Esophagus muscularis mucosa (tissue), 4 donors: ENCODE measurements at places on chromosomes 2 and 18. TPM values are rescaled to one million over a fixed set of nuclear protein-coding genes. Genes with fewer than 3 reads are reported as not detected.
A peak's percentile ranks its signal among the peaks of the same experiment; 100 is the strongest.

DNA sequence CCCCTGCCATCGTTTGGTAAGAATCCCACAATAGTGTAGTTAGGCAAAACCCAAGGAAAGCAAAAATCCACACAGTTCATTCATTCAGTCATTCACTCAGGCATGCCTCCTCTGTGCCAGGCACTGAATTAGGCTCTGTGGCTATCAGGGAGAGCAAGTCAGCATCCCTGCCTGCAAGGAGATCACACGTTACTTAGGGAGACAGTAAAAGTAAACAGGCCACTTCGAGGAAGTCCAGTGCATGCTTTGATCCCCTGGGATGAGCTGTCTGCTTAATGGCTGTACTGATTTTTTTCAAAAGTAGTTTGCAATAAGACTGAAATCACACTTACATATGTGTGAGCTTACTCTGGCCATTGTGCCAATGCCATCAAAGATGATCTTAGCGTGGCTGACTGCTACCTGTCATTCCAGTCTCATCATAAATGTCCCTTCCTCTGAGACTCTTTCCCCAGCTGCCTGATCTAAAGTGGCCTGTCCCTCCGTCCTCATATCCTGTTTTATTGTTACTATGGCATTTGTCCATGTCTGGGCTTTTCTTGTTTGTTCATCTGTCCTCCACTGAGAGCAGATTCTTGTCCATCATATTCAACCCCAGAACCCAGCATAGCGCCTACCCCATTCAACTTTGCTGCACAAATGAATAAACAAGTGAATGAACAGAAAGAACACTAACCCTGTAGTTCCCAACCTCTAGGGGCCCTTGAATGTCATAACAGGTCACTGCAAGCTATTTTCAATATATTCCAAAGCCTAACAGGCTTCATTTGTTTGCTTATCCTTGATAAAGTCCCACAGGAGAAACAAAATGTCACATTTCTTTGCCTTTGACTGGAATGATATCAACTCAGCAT is 84.1 kb downstream of the GALNT14 start:
- no peak for DNase-seq

GRCh38 chr18:323253-323622 is 55.4 kb upstream of the THOC1 start:
- DNase-seq, result no peak

DNA sequence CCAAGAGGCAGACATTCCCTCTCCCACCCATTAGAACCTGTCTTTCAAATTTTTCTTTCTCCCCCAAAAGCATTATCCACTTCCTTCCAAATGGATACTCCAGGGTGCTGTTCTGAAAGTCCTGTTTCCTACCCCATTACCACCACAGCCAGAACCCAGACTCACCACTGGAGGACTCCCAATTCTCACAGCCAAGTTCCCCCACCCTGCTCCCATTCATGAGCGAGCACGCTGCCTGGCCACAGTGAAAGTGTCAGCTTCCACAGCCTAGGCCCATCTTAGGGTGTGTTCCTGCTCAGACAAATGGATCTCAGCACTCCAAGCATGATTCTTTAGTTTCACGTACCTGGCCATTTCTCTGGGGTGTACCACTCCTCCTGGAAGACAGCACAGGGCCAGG is 3.8 kb upstream of the ANKRD53 start:
- DNase-seq, result peak; percentile 55

- DNase-seq, result no peak
Observed at GRCh38 chr18:22570492-22570891, 152.8 kb upstream of the CTAGE1 start.

DNA sequence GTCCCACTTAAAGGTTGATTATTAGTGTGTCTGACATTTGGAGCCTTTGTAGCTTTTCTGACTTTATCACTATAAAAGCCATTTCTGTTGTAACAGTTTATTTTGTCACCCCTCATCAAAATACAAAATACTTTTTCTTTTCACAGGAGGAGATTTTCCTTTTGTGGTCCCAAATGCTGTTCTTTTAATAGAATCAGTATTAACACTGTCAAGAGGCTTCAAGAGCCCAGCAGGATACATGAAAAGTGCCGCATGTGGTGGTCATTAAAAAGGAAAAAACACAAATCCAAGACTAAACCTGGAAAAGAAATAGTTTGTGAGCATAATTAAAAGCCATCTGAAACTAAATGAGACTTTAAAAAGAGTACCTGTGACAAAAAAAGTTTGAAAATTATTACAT is 515.7 kb downstream of the DCDC2C start:
- DNase-seq, result no peak

The SCG2 gene
- 1.7 TPM for total RNA-seq

GRCh38 chr2:64488050-64488974 is 34.4 kb downstream of the LGALSL start:
- no peak for DNase-seq

- no peak for DNase-seq
Observed at GRCh38 chr2:55595536-55595935, 21.9 kb downstream of the PPP4R3B start.

DNA sequence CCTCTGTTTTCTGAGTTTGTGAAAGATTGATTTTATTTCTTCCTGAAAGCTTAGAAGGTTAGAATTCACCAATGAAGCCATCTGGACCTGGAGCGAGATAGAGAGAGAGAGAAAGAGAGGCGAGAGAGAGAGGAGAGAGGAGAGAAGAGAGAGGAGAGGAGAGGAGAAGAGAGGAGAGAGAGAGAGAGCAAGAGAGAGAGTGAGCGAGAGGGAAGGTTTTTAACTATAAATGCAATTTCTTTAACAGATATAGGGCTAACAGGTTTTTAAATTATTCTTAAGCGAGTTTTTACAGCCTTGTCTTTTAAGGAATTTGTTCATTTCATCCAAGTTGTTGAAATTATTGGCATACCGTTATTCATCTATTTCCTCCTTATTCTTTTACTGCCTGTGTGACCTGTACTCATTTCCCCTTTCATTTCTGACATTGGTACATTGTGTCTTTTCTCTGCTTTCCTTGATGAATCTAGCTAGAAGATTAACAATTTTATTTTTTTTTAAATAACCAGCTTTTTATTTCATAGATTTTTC is 56.1 kb downstream of the BABAM2 start:
- DNase-seq, result no peak

The KYNU gene
- 9.4 TPM for total RNA-seq

GRCh38 chr18:7953095-7953958 is 386.2 kb downstream of the PTPRM start:
- DNase-seq, result no peak

- DNase-seq, result no peak
Observed at GRCh38 chr2:232831496-232831895, 38.6 kb upstream of the SNORC start.

The L3MBTL4 gene
- 2.9 TPM for total RNA-seq

- no peak for DNase-seq
Observed at GRCh38 chr2:161283926-161284325, 24.3 kb upstream of the PSMD14 start.

The KIF5C gene
- total RNA-seq, result 4.6 TPM

DNA sequence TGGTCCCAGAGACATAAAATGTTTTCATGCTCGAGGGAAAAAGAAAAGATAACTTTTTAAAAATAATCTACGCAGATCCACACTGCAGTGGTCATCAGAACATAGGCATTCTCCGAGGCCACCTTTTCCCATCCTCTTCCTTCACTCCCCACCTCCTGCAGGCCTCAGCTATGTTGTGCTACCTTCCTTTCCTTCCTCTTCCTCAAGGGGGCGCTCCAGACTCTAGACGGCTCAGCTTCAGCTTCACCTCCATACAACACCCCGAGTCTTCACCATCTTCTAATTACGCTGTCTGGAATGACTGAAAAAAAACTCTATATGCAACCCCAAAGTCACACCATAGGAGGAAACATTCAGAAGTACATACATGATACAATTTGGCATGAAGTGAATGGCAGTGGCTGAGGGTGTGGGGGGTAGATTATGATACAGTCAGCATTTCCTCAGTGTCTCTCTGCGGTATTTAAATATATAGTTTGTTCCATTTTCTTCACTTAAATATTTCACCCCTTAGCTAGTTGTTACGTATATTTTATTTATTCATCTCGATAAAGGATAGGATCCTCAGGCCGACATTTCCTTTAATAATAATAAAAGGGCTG is 583.6 kb downstream of the IRS1 start:
- no peak for DNase-seq

The SKA1 gene
- total RNA-seq, result not detected

DNA sequence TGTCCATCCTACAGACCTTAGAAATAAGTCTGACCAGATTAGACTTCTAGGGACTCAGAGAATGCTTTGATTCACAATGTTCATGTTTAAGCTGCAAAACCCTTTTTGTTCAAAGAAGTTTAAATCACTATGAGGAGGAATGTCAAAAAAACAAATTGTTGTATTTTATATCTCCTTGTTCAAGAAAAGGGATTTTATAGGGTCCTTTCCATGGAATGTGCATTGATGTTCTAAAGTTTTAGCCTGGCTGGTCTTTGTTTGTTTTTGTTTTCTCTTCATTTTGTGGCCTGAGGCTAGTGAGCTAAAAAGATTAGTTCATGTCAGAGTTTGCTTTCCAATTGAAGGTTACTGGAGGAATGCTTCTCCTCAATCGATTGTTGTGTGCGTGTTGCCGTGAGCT is 77.2 kb downstream of the MGAT5 start:
- DNase-seq, result no peak

The TPO gene
- 7.1 TPM for total RNA-seq

DNA sequence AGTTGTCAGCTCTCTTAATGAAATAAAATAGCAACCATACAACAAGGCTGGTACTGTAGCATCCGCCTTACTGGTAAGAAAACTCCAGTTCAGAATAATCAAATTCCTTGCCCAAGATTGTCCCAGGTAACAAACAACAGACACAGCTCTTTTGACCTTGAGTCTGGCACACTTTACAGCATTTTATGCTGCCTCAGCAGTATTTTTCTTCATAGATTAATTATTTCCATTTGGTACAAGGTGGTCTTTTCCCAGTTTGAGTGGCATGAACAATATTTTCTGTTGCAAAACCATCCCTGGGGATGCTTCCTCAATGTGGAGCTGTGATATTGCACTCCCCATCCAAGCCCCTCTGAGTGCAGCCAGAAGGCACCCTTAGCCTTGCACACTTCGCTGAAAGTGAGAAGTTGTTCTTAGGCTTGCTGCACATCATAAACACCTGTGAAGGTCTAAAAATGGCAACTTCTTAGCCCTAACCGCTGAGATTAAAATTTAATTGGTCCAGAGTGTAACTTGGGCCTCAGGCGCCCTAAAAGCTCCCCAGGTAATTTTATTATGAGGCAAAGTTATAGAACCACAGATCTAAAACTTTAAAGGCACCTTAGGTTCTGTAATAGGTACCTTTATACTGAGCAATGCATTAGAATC is 523.3 kb downstream of the CMPK2 start:
- DNase-seq, result no peak
